ENCODE measurements at places on chromosomes 2 and 18.

DNA sequence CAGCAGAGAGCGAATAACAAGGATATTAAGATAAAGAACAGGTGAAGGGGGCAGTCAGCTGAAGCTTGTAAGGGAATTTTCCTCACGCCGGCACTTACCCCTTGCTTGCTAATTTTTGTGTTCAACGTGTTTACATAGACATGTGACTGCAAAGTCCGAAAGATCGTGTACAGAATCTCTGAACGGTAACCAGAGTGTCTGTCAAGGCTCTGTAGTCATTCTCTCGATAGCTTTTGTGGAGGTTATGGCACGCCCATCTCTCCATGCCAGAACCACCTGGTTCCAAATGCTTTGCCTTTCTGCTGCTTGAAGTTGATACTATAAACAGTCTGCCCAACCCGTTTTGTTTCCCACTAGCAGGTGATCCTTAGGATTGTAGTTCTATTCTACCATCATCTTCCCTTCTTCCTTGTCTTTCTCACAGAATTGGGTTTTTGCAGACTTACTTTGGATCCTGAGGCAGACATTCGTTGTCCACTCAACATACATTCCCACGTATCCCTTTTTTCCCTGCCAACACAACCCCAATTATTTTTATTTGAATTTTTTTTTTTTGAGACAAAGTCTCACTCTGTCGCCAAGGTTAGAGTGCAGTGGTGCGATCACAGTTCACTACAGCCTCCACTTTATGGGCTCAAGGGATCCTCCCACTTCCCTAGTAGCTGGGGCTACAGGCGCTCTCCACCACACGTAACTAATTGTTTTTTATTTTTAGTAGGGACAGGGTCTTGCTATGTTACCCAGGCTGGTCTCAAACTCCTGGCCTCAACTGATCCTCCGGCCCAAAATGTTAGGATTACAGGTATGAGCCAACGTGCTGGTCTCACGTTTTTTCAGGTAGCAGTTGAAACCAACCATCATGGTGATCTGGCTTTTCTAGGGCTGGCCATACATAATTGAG lies 1.3 kb upstream of the USP34 start:
- peak; percentile 1 for DNase-seq

GRCh38 chr2:164890544-164890943 lies 48.9 kb upstream of the COBLL1 start:
- no peak for DNase-seq

GRCh38 chr2:85787981-85788340 lies 34.2 kb downstream of the ATOH8 start:
- no peak for DNase-seq

GRCh38 chr2:29059624-29060023 lies 14.7 kb downstream of the PCARE start:
- no peak for DNase-seq

- DNase-seq = no peak
Observed at GRCh38 chr2:211599146-211599545, 939.5 kb downstream of the ERBB4 start.

DNA sequence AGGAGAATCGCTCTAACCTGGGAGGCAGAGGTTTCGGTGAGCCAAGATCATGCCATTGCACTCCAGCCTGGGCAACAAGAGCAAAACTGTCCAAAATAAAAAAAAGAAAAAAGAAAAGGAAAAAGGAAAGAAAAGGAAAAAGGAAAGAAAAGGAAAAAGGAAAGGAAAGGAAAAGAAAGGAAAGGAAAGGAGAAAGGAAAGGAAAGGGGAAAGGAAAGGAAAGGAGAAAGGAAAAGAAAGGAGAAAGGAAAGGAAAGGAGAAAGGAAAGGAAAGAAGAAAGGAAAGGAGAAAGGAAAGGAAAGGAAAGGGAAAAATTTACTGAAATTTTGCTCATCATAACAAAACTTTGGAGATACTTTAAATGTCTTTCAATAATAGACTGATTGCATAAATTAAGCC lies 391.3 kb upstream of the GYPC start:
- DNase-seq = no peak

GRCh38 chr2:240714747-240715725 lies 23.4 kb downstream of the AQP12A start:
- DNase-seq = no peak

DNA sequence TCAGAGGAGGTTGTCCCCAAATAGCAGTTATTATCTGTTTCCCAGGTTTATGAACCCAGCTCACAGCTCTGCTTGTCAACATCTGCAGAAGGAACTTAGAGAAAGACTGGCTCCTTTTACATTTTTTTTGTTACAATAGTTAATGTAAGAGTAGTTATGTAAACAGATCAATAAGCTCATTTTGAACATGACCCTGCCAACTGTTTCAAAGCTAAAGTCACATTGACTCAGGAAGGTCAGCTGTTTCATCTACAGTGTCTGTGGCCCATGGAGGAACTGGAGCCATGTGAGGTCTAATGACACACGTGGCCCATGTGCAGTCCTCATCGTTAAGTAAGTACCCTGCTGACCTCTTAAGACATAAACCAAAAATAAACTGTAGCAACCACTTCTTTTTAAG lies 97.1 kb downstream of the SH3RF3 start:
- no peak for DNase-seq

DNA sequence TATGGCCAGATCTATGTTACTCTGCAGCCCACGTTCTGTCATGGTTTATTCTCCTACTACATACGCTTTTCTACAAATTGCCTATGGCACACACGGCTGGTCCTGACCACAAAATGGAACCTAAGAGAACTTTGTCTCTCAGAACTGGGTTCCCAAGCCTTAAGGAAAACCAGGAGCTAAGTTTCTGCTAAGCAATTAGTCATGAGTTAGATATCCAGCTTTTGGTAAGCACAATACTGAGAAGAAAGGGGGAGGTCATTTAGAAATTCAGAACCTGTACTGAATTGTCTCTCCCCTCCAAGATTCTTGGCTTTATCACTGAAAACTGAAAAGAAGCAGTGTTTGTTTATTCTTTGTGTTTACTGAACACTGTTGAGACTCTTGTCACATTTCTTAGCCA lies 283.5 kb upstream of the TANK start:
- DNase-seq = no peak

- DNase-seq = no peak
Observed at GRCh38 chr2:75424936-75425619, 135.7 kb downstream of the EVA1A start.

DNA sequence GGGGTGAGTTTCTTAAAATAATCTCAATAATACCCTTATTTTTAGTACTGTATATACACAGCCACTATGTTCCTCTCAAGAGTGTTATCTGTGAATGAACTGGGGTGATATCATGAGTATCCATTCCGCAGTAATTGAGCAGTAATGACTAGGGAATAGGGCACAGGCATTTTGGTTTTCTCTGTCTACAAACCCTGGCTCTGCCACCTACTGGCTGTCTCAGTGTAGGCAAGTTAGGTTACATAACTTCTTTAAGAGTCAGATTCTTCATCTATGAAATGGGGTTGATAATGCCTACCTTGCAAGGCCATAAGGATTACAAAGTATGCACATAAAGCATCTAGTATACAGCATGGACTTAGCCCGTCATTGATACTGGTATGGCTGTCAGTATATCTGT lies 555.8 kb downstream of the NRXN1 start:
- DNase-seq = no peak

DNA sequence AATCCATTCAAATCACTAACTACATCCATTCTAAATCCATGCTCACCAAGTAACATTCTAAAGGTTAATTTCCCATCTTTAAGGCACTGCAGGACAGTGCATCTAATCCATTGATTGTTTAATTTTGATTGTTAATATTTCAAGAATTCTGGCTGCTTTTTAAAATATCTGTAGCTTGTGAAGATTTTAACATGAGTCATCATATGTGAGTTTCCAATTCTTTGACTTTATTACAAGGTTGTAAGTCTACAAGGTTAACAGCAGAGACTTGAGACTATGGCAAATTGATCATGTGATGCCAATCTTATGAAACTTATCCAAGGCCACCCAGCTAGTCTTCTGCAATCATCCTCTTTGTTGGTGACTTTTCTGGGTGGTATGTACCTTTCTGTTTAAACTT lies 349.2 kb upstream of the ZC3H15 start:
- no peak for DNase-seq

DNA sequence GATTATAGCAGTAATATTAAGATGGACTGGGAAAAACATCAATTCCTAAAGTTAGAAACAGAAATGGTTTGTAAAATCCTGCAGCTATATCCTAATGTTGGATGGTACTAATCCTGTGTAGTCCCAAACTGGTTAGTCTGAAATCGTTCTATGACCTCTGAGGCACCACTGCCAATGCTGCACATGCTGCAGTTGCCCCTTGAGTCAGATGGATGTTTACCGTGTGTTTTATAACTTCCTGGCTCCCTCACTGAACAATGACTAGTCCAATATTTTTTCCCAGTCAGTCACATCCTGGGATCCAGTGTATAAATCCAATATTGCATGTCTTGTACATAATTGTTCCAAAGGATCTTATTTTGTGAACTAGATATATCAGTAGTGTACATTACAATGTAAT lies 226.7 kb upstream of the PKDCC start:
- DNase-seq = no peak

GRCh38 chr2:56713161-56713676 lies 529.4 kb downstream of the CCDC85A start:
- DNase-seq = no peak

- DNase-seq = no peak
Observed at GRCh38 chr2:74507926-74508520, 528 bp upstream of the PCGF1 start.

GRCh38 chr2:163697846-163698637 lies 37.8 kb downstream of the FIGN start:
- DNase-seq = no peak

DNA sequence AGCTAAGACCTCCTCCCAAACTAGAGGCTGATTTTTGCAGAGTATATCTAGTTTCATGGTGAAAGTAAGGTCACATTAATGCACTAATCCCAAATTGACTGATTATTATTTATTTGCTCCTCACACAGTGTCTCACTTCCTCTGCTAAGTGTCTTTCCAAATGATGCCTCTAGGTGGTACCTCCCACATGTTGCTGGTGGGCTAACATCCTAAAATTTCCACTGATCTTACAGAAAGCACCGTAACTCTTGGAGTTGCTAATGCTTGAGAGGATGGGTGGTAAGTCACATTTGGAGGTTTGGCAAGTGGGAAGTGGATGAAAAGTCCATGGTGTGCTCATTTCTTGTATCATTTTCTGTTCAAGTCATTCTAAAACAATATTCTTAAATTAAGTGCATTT lies 428.7 kb upstream of the GYPC start:
- DNase-seq = no peak

- no peak for DNase-seq
Observed at GRCh38 chr2:101775092-101775491, 77.6 kb downstream of the MAP4K4 start.

DNA sequence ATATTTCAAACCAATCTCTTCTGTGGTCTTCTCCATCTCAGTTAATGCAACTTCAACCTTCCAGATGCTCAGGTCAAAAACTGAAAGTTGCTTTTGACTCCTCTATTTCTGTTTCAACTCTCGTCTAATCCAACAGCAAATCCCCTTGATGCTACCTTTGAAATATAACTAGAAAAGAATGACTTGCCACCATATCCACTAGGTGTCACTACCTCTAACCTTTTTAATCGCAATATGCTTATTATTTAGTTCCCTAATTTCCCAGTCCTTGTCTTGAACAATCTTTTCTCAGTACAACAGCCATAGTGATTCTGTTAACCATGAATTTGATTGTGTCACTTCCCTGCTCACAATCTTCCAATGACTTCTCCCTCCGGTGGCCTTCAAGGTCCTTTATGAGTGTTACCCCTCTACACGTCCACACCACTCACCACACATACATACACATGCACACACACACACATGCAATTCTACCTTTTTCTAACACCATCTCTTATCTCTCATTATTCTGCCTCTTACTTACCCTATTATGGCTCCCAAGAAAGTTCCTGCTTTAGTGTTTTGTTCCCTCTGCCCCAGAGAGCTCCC lies 245.5 kb upstream of the KCNJ3 start:
- no peak for DNase-seq

GRCh38 chr2:51650769-51651168 lies 618.8 kb upstream of the NRXN1 start:
- DNase-seq = no peak

DNA sequence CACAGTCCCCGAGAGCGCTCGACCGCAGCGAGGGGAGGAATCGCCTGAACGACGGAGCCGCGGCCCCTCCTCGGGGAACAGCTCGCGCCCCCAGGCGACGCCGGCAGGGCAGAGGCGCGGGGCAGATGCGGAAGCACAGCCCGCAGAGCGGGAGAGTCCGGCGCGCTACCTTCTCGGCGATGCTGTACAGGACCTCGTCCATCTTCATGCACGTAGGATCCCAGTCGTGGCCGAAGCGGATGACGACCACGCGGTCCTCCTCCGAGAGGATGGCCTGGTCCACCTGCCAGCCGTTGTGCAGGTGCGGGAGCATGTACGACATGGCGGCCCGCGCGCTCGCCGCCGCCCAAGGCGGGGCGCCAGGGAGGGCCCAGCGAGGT lies 302 bp downstream of the TXNL4A start:
- peak; percentile 83 for DNase-seq

DNA sequence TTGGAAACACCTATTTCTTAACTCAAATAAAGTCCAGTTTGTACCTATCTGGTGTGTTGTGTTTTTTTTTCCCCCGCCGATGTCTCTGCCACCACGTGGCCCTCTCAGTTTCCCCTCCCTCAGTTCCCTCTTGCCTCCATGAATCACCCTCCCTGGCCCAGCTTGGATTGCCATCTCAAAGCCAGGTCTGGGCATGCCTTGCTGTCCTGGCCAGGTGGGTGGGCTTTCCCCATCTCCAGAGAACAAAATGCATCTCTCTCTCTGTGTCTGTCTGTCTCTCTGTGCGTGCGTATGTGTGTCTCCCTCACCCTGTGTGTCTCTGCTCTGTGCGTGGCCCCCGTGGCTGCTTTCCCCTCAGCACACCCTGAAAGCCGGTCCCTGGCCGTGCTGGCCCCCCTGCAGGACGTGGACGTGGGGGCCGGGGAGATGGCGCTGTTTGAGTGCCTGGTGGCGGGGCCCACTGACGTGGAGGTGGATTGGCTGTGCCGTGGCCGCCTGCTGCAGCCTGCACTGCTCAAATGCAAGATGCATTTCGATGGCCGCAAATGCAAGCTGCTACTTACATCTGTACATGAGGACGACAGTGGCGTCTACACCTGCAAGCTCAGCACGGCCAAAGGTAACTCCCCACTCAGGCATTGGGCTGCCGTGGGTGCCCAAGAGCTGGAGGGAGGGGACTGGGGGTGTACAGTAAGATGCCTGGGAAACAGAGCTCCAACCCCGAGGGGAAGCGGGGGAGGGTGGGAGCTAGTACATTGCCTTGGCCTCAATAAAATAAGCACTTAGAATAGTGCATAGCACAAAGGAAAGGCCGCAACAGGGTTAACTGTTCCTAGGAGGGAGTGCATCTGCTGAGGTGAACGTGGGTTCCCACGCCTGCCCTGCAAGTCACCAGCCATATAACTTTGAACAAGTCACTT lies 31.6 kb upstream of the GMPPA start:
- DNase-seq = no peak

GRCh38 chr2:158482594-158482993 lies 25.8 kb downstream of the PKP4 start:
- no peak for DNase-seq

- no peak for DNase-seq
Observed at GRCh38 chr2:33307659-33308270, 168.7 kb upstream of the RASGRP3 start.

GRCh38 chr2:11234309-11234708 lies 79.0 kb downstream of the SLC66A3 start:
- DNase-seq = no peak

Data from CD4-positive, alpha-beta T cell (primary cell).